Endothelial cell of umbilical vein (primary cell): ENCODE measurements at places on chromosomes 2 and 18. TPM values are rescaled to one million over a fixed set of nuclear protein-coding genes. Genes with fewer than 3 reads are reported as not detected.

- DNase-seq = no peak
- no peaks in the 10 kb centered on the region for H3K27me3 ChIP-seq
- no peak overlapping the region for H3K27ac ChIP-seq
- no peaks in the 10 kb centered on the region for H3K36me3 ChIP-seq
- no peaks in the 10 kb centered on the region for H3K4me1 ChIP-seq
Measured at GRCh38 chr2:195337597-195337996, 319.4 kb upstream of the SLC39A10 start.

GRCh38 chr18:33469699-33470098, 29.2 kb upstream of the CCDC178 start:
- DNase-seq = no peak
- H3K27ac ChIP-seq = no peak overlapping the region
- no peaks in the 10 kb centered on the region for H3K27me3 ChIP-seq
- no peaks in the 10 kb centered on the region for H3K36me3 ChIP-seq
- no peak overlapping the region for H3K4me3 ChIP-seq
- H3K4me1 ChIP-seq = no peaks in the 10 kb centered on the region

PLGLB1 gene
- 0.75 and 1.8 TPM in 2 replicates for total RNA-seq

DNA sequence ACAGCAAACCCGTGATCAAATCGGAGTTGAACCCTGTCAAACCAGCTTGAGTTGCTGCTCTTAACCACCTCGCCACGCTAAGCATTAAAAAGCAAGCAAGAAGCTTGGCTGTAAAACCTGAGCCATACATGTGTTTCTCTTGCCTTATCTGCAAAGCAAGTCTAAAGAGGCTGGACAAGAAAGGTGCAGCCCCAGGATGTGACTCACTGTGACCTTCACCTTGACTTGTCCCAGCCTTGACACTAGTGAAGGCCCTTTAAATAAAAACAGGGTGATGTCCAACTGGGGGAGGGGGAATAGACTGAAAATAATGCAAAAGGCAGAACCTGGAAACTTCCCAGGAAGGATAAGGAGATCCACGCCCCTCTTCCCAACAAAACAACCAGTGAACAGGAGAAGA, 127.6 kb upstream of the NPAS2 start:
- H3K27ac ChIP-seq = no peak overlapping the region
- H3K27me3 ChIP-seq = peaks cover 8% of the 10 kb centered on the region
- no peaks in the 10 kb centered on the region for H3K36me3 ChIP-seq
- no peak overlapping the region for H3K4me3 ChIP-seq
- no peaks in the 10 kb centered on the region for H3K4me1 ChIP-seq
- DNase-seq = no peak

GRCh38 chr18:54872681-54873080, 44.4 kb downstream of the RAB27B start:
- H3K27ac ChIP-seq = no peak overlapping the region
- no peaks in the 10 kb centered on the region for H3K27me3 ChIP-seq
- no peaks in the 10 kb centered on the region for H3K36me3 ChIP-seq
- DNase-seq = no peak
- no peak overlapping the region for H3K4me3 ChIP-seq

DOCK10 gene
- 19.4 and 23.0 TPM in 2 replicates for total RNA-seq

- DNase-seq = peak; percentile 60
- no peaks in the 10 kb centered on the region for H3K4me1 ChIP-seq
- no peaks in the 10 kb centered on the region for H3K36me3 ChIP-seq
- H3K4me3 ChIP-seq = no peak overlapping the region
Measured at GRCh38 chr2:197011801-197012641, 85.5 kb upstream of the PGAP1 start.

DNA sequence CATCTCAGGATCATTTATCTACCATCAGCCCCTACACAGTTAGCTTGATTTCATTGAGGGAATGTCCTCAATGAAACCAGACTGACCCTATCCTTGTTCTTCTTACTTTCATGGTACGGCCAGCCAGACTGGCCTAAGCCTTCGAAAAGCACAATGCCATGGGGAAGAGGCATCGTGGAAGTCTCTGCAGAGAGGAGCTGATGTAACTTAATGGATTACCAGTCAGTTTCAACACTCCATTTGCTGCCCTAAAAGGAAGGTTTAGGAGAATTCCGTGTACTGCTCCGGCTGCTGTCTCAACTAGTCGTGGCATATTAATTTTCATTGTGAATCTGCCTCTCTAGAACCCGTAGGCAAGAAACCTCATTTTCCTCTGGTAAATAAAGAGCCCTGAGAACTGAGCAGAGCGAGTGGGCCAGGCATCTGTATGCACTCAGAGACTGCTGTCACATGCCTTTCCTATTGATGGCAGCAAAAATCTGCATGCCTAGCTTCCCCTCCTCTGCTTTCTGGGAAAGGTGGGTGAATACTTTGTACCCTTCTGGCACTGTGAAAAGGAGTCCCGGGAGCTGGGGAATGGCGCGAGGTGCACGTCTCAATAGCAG, 184.9 kb downstream of the KLHL29 start:
- no peaks in the 10 kb centered on the region for H3K4me1 ChIP-seq
- no peaks in the 10 kb centered on the region for H3K27me3 ChIP-seq
- no peak overlapping the region for H3K27ac ChIP-seq
- H3K4me3 ChIP-seq = no peak overlapping the region
- no peak for DNase-seq
- no peaks in the 10 kb centered on the region for H3K36me3 ChIP-seq

- no peaks in the 10 kb centered on the region for H3K27me3 ChIP-seq
- no peak overlapping the region for H3K4me3 ChIP-seq
- no peak overlapping the region for H3K27ac ChIP-seq
- DNase-seq = no peak
Measured at GRCh38 chr2:62736899-62737559, 31.5 kb downstream of the EHBP1 start.

GRCh38 chr2:197904446-197904845, 100.1 kb downstream of the PLCL1 start:
- no peak for DNase-seq
- H3K27ac ChIP-seq = no peak overlapping the region
- H3K36me3 ChIP-seq = no peaks in the 10 kb centered on the region
- H3K4me3 ChIP-seq = no peak overlapping the region
- H3K27me3 ChIP-seq = no peaks in the 10 kb centered on the region
- no peaks in the 10 kb centered on the region for H3K4me1 ChIP-seq

GRCh38 chr2:62270728-62271127, 74.8 kb downstream of the B3GNT2 start:
- H3K4me1 ChIP-seq = no peaks in the 10 kb centered on the region
- H3K27ac ChIP-seq = no peak overlapping the region
- no peak overlapping the region for H3K4me3 ChIP-seq
- H3K36me3 ChIP-seq = no peaks in the 10 kb centered on the region
- no peaks in the 10 kb centered on the region for H3K27me3 ChIP-seq

DNA sequence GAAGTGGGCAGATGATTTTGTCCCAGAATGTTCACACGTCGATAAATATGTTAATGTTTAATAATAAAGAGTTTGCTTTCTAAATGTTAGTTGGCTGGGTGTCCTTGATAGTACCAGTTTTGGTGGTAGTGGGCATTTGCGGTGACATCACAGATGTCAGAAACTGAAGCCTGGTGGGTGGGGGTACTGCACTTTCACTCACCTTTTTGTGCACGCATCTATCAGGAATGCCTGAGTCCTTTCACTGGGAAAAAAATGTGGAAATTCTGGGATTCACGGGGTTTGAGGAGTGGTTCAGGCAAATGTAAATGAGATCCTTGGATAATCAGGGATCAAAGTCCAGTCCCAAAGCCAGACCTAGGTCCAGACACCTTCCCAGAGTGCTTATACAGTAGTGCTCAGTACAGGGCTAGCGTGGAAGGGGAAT, 3.2 kb downstream of the EPAS1 start:
- peak overlapping the region; percentile 86 for H3K4me3 ChIP-seq
- no peaks in the 10 kb centered on the region for H3K27me3 ChIP-seq

- H3K36me3 ChIP-seq = no peaks in the 10 kb centered on the region
- H3K27me3 ChIP-seq = no peaks in the 10 kb centered on the region
- no peak overlapping the region for H3K27ac ChIP-seq
- H3K4me1 ChIP-seq = no peaks in the 10 kb centered on the region
- no peak overlapping the region for H3K4me3 ChIP-seq
- no peak for DNase-seq
Measured at GRCh38 chr18:77520767-77521166, 271.1 kb downstream of the GALR1 start.

DNA sequence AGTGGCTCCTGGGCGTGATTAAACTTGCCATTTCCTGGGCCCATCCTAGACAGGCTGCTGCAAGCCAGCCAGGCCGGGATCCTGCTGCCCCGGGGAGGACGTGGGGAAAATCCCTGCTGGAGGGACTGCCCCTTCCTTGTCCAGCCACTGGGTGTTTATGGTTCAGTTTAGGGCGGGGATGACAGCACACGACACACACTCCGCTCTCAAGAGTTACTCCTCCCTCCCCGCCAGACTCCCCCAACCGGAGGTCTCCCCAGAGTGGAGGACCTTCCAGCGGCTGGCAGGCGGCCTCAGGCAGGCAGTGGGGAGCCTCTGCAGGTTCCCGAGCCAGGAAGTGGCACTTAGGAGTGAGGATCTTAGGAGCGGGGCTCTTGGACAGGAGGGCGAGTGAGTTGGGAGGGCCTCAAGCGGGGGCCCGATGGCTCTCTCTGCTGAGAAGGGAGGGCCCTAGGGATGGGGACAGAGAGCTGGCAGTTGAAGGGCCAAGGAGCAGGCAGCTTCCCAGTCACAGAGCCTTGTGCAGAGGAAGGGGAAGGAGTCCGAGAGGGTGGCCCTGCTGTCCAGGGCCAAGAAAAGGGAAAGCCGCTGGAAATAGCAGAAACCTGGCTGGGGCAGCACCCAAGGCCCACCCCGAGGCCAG, 5.7 kb upstream of the GPR35 start:
- no peak overlapping the region for H3K27ac ChIP-seq
- no peaks in the 10 kb centered on the region for H3K36me3 ChIP-seq
- no peaks in the 10 kb centered on the region for H3K4me1 ChIP-seq
- DNase-seq = no peak
- H3K4me3 ChIP-seq = no peak overlapping the region

DNA sequence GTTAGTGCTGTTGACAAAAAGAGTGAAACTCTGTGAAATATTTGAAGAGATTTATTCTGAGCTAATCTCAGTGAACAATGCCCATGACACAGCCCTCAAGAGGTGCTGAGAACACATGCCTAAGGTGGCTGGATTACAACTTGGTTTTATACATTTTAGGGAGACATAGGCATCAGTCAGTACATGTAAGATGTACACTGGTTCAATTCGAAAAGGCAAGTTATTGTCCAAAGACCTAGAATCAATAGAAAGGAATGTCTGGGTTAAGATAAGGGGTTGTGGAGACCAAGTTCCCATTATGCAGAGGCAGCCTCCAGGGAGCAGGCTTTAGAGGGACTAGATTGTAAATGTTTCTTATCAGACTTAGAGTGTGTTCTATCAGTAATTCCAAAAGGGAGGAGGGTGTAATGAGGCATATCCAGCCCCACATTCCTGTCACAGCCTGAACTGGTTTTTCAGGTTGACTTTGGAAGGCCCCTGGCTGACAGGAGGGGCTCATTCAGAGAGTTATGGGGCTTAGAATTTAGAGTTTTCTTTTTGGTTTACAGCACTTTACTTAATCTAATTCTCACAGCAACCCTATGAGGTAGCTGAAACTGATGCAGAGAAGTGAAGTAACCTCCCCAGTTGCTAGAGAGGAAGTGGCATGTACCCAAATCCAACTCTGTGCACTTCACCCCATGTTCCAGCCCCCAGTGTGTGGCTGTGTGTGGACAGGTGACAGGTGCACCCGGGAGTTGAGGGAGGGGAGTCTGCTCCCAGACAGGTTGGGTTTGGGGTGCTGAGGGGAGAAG, 28.3 kb upstream of the ASAP2 start:
- H3K4me3 ChIP-seq = no peak overlapping the region
- DNase-seq = no peak
- peak overlapping the region; percentile 91 for H3K27ac ChIP-seq
- peaks cover 25% of the 10 kb centered on the region for H3K4me1 ChIP-seq
- H3K36me3 ChIP-seq = no peaks in the 10 kb centered on the region
- no peaks in the 10 kb centered on the region for H3K27me3 ChIP-seq

DNA sequence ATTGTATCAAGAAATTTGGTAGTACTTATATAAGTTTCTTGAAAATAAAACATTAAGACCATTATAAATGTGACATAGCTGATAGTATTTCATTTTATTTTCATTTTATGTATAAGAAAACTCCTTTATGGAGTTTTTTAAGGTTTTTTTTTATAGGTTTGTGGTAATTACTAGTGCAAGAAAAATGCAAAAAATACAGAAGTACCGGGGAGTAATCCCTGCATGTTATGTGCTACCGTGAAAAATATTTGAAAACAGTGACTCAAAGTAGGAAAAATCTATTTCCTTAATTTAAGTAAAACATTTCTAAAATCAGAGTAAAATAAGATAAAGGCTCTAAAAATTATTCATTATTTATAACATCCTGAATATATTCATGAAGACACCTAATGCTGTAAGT, 21.6 kb downstream of the ZSWIM2 start:
- DNase-seq = no peak
- H3K27ac ChIP-seq = no peak overlapping the region
- no peaks in the 10 kb centered on the region for H3K4me1 ChIP-seq
- no peak overlapping the region for H3K4me3 ChIP-seq
- H3K27me3 ChIP-seq = no peaks in the 10 kb centered on the region

IL36G gene
- not detected in 2 replicates for total RNA-seq
